ENCODE measurements at places on chromosomes 5 and 9.

- no peak for DNase-seq
Observed at GRCh38 chr9:123335193-123335985, 20.6 kb upstream of the CRB2 start.

- DNase-seq = no peak
Observed at GRCh38 chr5:124614105-124614504, 132.3 kb downstream of the ZNF608 start.

DNA sequence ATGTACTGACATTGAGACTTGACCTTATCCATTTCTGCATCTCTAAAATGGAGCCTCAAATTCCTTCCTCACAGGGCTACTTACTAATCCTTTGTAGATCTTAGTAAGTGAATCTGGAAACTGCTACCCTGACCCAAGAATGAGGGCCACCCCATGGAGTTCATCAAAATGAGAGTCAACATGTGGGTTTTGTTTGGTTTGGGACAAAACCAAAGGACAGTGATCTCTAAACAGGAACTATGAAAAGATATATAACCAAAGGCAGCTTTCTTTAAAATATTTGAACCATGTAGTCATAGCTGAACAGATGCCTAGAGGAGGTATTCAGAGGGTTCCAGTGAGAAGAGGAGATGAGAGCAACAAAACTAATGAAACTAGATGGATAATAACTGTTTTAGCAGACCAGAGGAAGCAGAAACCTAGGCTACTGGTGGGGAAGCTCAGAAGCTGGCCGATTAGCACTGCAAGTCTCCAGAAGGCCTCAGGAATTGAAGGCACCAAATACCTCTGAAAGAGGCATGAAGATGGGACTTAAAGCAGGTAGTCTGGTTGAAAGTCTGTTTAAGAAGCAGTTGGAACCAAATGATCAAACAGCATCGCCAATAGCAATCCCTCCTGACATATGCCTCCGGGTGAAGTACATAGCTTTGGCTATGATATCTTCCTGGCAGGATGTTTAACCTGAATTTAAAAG, 45.8 kb downstream of the THOC3 start:
- no peak for DNase-seq

DNA sequence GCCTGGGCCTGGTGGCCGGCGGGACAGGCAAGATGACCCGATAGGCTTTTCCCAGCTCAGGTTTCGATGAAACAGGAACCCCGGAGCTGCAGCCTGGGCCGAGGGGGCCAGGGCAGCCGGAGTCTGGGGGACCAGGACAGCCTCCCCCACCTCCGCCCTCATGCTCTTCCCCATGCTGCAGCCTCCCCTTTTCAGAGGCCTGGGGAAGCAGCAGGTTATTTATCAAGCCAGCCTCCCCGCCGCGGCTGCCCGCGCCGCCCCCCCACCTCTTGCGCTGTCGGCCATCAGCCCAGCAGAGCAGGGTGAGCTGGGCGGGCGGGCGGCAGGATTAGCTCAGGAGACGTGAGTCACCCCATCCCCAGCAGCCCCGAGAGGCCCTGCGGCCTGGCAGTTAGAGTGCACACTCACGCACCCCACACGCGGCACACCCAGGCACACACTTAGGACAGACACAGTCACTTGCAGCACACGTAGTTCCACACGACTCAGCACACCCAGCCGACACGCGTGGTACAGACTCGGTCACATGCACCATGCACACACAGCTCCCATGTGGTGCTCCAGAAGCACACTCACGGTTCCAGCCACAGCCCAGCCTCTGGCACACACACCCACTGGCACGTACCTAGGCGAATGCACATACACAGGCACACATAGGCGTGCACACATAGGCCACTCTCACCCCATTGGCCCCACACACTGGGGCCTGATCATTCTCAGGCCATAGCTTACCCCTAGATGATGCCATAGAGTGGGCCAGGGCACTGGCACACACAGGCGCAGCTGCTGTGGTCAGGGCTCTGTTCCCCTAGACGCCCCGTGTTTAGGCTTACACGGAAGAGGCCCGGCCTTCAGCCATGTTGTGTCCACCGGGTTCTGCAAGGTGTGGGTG, 13.0 kb downstream of the CXXC5 start:
- DNase-seq = no peak

DNA sequence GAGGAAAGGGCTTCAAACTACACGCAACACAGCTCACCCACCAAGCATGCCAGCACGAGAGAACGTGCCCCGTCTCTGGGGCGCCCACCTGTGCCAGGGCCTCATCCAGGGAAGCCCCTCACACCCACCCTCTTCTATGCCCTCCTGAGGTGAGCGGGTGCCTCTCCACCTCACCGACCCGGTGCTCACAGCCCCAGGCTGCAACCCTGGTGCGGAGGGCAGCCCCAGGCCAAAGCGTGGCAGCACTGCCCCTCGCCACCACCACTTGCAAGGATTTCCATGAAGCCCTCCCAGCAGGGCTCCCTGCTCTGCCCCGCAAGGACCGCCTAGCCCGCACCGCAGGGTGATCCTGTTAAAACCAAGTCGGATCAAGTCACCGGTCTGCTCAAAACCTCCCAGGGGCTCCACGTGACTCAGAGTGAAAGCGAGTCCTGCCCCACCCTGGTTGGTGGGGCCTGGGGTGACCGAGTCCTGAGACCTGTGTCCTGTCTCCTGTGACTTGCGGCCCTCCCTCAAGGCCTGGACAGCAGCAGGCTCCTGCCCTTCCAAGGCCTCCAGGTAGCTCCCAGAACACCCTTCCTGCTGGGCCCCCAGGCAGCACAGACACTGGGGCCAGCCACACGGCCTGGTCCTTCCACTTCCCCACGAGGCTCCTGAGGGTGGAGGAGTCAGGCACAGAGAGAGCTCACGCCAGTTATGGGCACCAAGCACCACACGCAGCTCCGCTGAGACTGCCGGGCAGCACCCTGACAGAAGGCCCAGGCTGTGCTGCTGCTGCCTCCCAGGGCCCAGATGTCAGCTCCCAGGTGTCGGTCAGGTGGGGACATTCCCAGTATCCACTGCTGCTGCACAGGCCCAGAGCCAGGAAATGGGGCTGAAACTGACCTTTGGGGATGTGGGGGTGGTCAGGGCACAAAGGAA, 12.7 kb downstream of the BRD3 start:
- no peak for DNase-seq

DNA sequence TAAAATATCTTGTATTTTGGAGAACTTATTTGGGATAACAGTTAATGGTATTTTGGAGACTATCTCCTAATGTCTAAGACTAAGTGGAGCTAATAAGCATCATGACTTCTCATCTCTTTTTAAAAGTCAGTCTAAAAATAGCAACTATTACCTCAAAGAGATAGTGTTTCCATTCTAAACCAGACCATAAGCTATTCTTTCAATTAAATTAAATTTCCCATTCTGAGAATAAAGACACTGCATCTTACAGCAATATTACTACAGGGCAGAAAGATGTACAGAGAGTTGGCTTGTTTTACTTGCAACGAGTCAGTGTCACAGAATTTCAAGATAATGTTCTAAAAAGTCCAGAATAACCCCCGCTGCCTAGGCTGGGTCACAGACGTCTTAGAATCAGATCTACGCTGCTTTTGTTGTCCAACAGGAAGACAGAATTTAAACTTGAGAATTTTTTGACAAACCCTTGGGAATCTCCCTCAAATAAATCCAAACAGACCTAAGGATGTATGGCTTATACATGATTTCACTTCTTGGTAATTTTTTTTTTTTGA, 98.9 kb downstream of the USP20 start:
- no peak for DNase-seq

- no peak for DNase-seq
Observed at GRCh38 chr9:93929231-93929630, 25.9 kb downstream of the BARX1 start.

DNA sequence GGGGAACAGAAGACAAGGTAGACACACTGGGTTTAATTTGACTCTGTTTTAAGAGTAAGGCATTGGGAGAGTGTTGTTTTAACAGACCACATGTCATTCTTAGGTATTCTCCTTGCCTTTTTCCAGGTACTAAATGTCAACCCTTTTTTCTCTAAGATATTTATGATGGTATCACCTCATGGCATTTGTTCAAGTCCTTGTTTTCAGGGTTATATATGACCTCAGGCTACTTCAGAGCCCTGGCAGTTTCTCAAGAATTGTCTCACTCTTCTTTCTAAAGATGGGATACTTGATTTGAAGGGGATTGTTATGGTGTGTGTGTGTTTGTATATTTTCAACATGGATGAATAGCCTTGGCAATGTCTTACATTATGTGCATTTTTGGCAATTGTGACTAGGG, 131.1 kb upstream of the ACTBL2 start:
- no peak for DNase-seq

Data from SHP77 treated with DMSO at 0.1 percent for 48 hours (cell line).